Suprapubic skin (tissue), 4 donors: ENCODE measurements at places on chromosomes 16 and 17.
A peak's percentile ranks its signal among the peaks of the same experiment; 100 is the strongest.

DNA sequence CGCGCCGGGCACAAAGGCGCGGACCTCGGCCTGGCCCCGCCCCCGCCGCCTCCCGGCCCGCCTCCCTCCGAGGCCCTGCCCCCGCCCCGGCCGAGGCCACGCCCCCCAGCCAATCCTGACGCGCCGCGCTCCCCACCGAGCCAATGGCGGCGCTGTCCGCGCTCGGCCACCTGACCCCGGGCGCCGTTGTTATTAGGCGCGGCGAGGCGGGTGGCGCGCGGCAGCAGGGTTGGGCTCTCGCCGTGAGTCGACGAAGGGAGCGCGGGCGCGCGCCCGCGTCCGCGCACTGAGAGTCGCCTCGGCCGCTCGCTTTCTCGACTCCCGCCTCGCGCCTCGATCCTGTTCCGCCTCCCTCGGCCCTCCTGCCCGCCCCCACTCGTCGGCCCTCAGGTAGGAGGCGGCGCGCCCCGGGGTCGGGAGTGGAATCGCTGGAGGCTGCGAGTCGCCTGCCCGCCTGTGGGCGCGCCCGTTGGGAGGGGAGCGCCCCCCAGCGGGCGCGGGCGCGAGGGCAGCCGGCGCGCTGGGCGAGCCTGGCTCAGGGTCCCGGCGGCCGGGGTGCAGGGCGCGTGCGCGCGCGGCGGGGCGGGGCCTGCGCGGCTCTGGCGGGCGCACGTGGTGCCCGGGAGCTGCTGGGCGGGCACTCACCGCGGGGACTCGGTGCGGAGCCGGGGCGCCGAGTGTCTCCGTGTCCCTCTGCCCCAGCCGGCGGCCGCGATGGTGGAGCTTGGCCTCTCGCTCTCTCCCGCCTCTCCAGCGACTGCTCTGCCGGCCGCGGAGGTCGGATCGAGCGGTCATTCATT is 405 bp upstream of the CBLN1 start:
- no peak for DNase-seq

GRCh38 chr17:73720187-73720834 is 76.1 kb upstream of the SDK2 start:
- no peak for DNase-seq

DNA sequence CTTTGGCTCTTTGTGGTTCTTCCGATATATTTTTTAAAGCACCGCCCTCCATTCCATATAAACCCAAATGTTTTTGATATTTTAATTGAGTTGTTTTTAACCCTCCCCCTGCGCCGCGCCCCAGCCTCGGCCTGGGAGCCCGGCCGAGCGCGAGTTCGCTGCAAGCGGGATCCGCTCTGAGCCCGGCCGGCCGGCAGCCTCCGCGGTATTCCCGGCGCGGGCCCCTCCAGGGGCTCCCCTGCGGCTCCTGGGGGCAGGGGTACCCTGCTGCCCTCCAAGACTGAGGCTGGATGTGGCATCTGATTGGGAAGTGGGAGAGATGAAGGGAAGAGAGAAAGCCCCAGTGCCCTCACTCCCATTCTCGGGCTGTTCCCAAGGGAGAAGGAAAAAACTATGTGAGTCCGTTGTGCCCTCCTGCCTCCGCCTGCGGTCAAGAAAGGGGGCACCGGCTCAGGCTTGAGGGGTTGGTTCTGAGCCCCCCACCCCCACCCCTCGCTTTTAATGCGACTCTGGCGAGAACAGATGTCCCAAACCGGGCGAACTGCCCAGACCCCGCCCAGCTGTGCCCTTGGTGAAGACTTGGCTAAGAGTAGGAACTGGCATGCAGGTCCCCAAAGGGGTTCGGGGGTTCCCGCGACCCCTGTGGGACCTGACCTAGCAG is 8.6 kb downstream of the NEUROD2 start:
- DNase-seq: no peak

DNA sequence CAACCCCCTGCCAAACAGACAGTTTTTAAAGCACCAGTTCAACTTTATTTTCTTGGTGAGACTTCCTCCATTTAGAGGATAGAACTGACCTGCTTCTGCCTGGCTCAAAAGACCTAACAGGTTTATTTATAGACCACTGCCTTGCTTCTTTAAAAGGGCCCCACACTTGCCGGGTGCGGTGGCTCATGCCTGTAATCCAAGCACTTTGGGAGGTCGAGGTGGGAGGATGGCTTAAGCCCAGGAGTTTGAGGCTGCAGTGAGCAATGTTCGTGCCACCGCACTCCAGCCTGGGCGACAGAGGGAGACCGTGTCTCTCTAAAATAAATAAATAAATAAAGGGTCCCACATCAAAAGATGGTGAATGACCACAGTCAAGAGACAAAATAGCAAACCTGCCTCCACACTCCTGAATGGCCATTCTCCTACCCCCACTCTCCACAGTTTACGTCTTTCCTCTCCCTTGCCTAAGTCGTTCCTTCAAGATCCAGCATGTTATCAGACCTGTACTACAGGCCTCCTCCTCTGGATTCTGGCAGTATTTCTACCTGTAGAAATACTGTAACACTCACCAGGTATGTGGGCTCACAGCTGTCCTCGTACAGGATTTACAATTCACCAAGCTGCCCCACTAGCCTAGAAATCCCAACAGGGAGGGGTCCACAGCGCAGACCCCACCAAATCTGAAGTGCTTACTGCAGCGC is 95.6 kb downstream of the SMG6 start:
- no peak for DNase-seq

DNA sequence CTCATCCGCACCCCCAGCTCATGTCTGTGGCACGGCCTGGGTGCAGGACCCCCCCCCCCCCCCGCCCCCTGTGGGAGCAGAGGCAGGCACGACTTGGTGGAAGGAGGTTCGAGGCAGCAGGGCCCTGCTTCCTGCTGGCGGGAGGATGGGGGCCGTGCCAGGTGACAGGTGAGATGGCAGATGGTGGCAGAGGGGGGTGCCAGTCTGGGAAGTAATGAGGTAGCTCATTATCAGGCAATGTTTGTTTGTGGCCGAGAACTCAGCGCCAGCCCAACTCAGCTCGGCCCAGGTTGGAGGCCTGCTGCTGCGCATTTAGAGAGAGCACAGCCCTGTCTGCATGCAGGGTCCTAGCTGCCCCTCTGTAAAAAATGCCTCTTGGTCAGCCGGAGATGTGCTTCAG is 40.1 kb upstream of the JPH3 start:
- no peak for DNase-seq

GRCh38 chr17:62187681-62188080 is 122.6 kb upstream of the MED13 start:
- DNase-seq: no peak

DNA sequence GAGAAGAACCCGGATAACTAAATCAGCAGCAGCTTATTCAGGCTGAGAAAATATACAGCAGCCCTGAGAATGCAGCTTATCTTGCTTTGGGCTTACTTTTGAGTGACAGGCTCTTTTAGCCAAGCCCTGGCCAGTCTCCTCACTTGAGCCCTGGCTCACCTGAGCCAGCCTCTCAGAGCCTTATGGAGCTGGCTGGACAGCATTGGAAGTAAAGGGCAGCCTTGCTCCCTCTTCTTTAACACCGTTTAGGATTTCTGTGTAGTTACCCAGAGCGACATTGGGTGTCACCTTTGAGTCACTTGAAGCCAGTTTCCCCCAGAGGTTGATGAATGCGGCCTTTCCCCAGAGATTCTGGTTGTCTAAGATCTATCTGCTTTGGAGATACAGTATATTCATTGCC is 7.7 kb upstream of the NPIPB2 start:
- DNase-seq: peak; percentile 34

DNA sequence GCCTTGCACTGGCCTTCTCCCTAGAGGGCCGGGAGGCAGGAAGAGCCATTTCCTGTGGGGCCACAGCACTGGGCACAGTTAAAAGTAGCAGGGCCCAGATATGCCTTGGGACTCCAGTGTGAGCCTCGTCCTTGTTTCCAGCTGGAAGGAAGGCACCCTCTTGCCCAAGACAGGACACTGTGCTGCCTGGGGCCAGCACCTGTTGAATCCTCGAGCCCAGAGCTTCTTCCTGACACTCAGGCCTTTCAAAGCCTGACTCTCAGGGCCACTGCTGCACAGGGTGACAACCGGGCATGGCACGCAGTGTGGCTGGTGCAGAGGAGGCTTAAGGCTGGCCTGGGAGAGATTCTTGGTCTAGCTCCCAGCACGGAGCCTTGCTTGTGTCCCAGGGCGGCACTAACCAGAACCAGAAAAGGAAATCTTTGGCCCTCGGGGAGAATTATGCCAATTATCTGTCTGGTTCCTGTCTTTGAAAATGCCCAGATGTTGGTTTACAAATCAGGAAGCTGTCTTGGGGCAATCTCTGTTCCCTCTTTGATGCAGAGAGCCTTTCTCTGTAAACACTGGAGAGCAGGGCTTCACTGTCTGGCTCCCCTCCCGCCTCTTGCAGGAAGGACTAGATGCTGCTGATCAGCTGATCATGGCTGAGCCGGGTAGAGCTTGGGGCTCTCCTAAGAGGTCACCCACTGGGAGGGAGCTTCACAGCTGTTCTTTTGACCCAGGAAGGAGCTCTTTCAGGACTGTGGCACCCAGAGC is 11.1 kb downstream of the LDHD start:
- DNase-seq: peak; percentile 77

- DNase-seq: no peak
These were observed 7.1 kb downstream of the AKAP1 start for GRCh38 chr17:57092171-57092570.

- no peak for DNase-seq
These were observed 12.1 kb downstream of the THRA start for GRCh38 chr17:40074871-40075200.

GRCh38 chr16:630815-631405 is at the start of gene WFIKKN1:
Gene WFIKKN1, plus strand, starts transcription at chr16:630985. Its CDS starts 269 bp downstream, at chr16:631254.
- no peak for DNase-seq

GRCh38 chr17:81685108-81685507 is 1.3 kb downstream of the HGS start:
- no peak for DNase-seq

GRCh38 chr16:46843898-46844642 is 13.1 kb upstream of the C16orf87 start:
- no peak for DNase-seq

- DNase-seq: no peak
These were observed 6.1 kb upstream of the EIF1 start for GRCh38 chr17:41682631-41683030.

GRCh38 chr16:30430428-30430970 is 669 bp upstream of the DCTPP1 start:
- no peak for DNase-seq

- DNase-seq: no peak
These were observed 30.7 kb downstream of the YPEL2 start for GRCh38 chr17:59361916-59362810.

DNA sequence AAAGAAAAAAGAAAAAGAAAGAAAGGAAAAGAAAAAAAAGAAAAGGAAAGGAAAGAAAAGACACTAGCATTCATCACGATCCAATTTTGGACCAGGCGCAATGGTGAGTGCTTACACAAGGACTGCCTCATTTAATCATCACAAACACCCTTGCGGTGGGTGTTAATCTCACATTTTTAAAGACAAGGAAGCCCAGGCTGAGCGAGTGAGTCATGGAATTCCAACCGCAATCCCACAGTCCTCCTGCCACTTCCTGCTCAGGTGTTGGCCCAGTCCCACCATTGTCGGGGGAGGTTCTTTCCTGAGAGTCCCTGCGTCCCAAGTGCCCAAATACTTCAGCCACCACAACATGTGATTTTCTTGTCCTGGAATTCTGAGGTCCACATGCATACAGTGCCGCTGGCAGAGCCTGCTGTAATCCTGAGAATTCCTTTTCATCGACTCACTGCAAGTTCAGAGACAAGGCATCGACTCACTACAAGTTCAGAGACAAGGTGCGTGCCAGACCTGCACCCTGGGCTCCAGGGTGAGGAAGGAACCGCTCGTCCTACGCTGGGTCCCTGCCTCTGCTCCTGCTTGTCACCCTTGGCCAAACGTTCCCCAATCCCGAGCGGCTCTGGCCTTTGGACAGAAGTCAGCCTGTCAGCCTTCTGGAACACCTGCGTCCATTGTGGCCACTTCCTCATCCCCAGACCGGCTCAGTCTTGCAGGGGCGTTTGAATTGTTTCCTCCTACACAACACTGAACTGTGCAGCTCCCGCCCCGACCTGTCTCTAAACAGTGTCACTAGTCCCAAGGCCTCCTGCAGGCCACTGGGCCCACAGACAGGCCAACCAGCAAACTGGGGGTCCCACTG is 5.8 kb downstream of the ZG16B start:
- DNase-seq: no peak

GRCh38 chr17:53336281-53336680 is 486.4 kb upstream of the KIF2B start:
- DNase-seq: no peak

- DNase-seq: no peak
These were observed 16.1 kb upstream of the PKMYT1 start for GRCh38 chr16:2996298-2996697.

GRCh38 chr17:27381007-27381501 is 75.2 kb upstream of the KSR1 start:
- peak; percentile 78 for DNase-seq

DNA sequence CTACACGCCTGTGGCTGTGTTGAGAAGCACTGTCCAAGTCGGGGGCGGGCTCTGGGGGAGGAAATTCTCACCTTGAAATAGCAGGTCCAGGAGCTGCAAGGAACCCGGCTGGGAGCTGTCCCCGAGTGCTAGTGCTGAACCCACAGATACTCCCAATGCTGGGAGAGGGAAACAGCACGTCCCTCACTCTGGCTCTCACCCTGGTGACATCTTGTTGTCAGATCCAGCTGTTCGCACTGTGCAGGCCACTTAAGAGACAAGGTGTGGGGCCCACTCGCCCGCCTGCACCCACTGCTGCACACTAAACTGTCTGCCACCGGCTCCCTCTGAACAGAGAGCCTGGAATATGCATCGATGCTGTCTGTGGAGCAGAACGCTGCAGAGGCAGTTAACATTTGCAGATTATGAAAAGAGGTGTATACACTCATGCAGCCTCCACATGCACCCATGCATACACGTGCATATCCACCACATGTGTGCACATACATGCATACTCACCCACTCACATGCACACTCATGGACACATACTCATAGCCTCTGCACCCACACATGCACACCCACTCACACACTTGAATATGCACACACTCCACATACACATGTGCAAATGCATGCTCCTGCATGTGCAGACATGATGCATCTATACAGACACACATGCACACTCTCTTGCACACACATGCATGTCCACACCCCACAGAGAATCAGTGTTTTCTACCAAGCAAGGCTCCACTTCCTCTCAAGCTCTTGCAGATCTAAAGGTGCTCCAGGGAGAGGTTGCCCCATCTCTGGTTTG is 42.0 kb downstream of the MGAT5B start:
- no peak for DNase-seq

- peak; percentile 69 for DNase-seq
These were observed 9.5 kb upstream of the ITGA2B start for GRCh38 chr17:44398692-44399691.

DNA sequence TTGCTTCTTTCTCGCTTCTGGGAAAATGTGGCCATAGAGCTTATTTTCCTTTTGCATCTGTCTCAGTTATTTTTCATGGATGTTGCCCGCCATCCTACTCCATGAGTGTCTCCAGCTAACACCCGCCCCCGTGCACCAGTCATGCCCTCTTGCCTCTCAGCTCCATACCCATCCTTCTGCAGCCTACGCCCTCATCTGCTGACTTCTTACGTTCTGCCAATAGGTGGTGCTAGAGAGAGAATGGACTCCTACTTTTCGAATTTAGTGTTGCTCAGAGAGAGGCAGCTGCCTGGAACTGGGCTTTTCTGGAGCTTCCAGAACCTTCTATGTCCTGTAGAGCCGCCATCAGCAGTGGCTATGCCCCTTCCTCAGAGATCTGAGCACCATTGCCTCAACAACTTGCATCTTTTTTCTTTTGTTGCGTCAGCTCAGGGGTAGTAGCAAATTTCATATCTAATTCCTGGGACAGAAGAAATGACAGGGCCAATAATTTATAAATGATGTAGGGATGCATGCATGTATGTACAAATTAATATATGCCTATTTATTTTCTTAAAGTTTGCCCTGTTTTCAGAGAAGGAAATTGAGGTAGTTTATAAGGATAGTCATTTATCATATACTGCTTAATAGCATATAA is 119.7 kb upstream of the MYOCD start:
- no peak for DNase-seq
